IPS DF 6.9 (cell line): ENCODE measurements at places on chromosomes 12 and 14.

- DNase-seq = no peak
- no peak overlapping the region for H3K4me3 ChIP-seq
- no peaks in the 10 kb centered on the region for H3K27me3 ChIP-seq
- no peaks in the 10 kb centered on the region for H3K36me3 ChIP-seq
These were observed 814.4 kb downstream of the FSCB start for GRCh38 chr14:43692706-43693105.

GRCh38 chr12:122202017-122202416 lies 1.5 kb upstream of the B3GNT4 start:
- H3K27ac ChIP-seq = no peak overlapping the region
- DNase-seq = no peak
- peaks cover 4% of the 10 kb centered on the region; the same call in 1 of the 2 replicates for H3K36me3 ChIP-seq
- no peak overlapping the region for H3K4me3 ChIP-seq
- H3K27me3 ChIP-seq = peaks cover 11% of the 10 kb centered on the region; the same call in 1 of the 2 replicates

DNA sequence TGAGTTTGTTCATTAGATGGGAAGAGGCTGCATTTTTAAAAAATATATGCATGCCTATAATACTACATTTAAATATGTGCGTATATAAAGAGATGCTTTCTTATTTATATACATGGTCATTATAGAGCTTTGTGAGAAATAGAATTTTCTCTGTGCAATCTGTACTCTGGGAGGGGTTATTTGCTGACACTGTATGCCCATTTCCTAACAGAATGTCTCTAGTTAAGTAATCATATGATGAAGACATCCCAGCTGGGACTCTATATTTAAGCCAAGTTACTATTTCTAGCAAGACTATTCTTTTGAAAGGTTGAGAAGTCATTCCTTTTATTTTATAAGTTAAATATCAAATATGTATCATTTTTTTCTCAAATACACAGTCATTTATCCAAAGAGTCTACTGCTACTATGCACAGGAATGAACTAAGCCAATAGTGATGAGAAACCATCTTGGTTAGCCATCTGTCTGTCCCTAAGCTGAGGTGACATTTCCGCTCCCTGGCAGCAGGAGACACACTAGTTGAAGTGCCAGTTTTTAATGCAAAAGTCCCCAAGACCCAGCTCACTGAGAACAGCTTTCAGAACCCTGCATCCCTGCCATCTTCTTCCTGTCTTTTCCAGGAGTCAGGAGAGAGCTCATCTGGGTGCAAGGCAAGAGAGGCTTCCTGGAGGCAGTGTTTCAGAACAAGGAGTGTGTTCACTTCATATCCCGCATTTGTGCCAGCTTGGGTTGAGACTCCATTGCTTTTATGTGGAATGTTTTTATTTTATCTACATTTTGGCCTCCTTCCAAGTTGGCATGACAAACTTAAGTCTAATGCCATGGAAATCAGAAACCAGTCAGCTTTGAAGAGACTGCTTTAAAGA lies 69.5 kb downstream of the TMEM132C start:
- no peak for DNase-seq
- H3K4me3 ChIP-seq = no peak overlapping the region
- no peaks in the 10 kb centered on the region for H3K4me1 ChIP-seq
- no peaks in the 10 kb centered on the region for H3K27me3 ChIP-seq
- no peaks in the 10 kb centered on the region for H3K36me3 ChIP-seq

GRCh38 chr14:22650046-22650739 lies 6.0 kb upstream of the OR6J1 start:
- H3K27ac ChIP-seq = no peak overlapping the region
- no peaks in the 10 kb centered on the region for H3K36me3 ChIP-seq
- no peak for DNase-seq
- no peaks in the 10 kb centered on the region for H3K27me3 ChIP-seq

DNA sequence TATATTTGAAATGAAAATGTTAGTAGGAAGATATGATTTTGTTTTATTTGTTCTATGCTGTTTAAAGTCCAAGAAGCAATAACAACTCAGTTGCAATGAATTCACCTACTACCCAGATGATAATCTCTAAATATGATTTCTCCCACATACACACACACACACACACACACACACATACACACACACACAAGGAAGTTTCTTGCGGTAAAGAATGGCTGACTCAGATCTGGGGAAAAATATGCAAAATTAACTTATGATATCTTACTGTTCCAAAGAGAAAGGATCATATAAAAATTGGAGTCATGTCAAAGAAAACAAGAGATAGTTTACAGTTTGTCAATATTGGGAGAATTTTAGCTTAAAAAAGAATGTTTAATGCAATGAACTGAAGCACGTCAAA lies 456.7 kb downstream of the SLC16A7 start:
- no peaks in the 10 kb centered on the region for H3K27me3 ChIP-seq
- no peaks in the 10 kb centered on the region for H3K4me1 ChIP-seq
- no peak for DNase-seq
- no peak overlapping the region for H3K27ac ChIP-seq
- H3K4me3 ChIP-seq = no peak overlapping the region

DNA sequence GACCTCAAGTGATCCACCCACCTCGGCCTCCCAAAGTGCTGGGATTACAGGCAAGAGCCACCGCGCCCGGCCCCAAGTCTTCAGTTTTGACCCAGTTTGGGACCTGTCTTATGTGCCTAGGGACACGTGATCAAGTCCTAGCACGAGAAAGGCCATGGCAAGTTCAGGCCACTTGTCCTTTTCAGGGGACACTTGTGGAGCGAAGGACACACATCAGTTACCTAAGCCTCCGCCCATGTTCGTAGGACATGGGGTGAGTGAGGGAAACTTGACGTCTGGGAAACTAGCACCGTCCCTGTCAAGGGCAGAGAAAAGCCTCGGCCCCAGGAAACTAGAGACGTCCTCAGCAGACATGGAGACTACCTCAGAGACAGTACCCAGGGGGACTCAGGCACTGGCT lies 60.7 kb downstream of the KDM2B start:
- no peak overlapping the region for H3K4me3 ChIP-seq
- H3K4me1 ChIP-seq = no peaks in the 10 kb centered on the region
- peaks cover 25% of the 10 kb centered on the region for H3K36me3 ChIP-seq
- no peak overlapping the region for H3K27ac ChIP-seq
- no peaks in the 10 kb centered on the region for H3K27me3 ChIP-seq
- DNase-seq = no peak

DNA sequence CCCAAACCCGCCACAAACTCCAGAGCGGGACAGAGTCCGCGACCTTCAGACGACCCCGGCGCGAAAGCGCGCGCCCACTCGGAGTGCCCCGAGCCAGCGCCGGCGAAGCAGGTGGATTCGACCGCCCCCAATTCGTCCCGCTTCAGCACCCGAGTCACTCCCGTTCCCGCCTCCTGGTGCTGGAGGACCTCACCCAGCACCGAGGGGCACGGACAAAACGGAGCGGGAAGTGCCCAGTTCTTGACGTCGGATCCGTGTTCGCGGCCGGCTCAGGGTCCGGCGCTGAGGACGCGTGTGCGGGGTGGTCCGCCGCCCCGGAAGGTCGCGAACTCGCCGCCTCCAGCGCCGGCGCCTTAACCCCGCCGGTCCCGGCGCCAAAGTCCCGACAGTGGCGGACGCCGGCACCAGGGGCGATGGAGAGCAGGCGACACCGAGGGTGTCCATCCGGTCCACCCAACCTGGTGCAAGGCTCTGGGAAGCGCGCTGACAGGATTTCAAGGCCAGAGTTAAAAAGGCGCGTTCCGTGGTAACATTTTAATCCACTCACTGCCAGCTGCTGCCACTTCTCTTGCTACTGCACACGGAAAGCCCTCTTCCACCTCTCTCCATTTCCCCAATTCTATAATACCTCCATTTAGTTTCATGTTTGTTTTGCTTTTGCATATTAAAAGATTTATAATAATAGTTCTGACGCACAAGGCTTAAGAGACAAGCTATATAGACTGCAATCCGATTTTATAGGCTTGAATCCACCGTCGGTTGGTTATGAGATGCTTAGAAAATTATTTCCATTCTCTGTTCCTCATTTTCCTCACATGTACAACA lies 240.0 kb upstream of the CPNE8 start:
- H3K4me1 ChIP-seq = no peaks in the 10 kb centered on the region
- H3K36me3 ChIP-seq = no peaks in the 10 kb centered on the region
- no peak overlapping the region for H3K27ac ChIP-seq
- no peak for DNase-seq

- H3K27ac ChIP-seq = no peak overlapping the region
- H3K27me3 ChIP-seq = no peaks in the 10 kb centered on the region
- no peak overlapping the region for H3K4me3 ChIP-seq
- DNase-seq = no peak
These were observed 13.6 kb downstream of the GPX2 start for GRCh38 chr14:64929014-64929359.

- H3K4me3 ChIP-seq = no peak overlapping the region
- no peak for DNase-seq
- H3K27me3 ChIP-seq = no peaks in the 10 kb centered on the region
- no peaks in the 10 kb centered on the region for H3K36me3 ChIP-seq
- no peak overlapping the region for H3K27ac ChIP-seq
- H3K4me1 ChIP-seq = no peaks in the 10 kb centered on the region
These were observed 35.0 kb downstream of the SLC17A8 start for GRCh38 chr12:100391856-100392255.

DNA sequence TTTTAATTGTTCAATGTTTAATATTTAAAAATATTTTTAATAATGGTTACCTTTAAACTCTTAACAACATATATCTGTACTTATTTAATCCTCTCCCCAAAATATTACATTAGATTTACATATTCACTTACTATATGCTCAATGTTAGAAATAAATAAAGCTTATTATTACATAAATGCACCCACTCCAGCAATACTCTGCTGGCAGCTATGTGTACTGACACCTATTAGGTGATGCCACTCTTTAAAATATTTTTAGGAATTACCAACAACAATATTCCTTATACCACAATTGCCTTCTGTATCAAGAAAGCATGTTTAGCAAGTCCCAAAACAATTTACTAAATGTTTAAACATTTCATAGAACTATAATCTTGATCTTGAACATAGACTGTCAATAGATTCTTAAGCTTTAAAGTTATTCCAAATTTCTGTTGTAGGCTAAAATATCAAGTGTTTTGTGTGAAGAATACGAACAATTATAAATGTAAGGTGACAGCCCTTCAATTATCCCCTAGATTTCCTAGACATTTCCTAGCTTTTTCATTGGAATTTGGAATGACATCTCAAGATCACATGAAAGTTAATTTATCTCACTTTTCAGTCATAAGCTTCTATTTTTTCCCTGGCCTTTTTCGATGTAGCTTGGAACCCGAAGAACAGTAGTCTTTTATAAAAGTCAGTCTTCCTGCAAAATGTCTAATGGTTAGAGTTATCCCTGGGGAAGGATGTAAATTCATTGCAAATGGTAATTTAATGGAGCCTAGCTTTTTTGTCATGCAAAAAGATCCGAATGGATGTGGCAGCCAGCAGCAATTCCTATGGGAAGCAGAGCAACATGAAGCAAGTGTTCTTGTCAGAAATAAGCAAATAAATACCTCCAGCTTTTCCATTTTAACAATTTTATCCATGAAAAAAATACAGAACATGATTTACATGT lies 907.5 kb upstream of the ATXN7L3B start:
- no peak overlapping the region for H3K27ac ChIP-seq
- H3K4me1 ChIP-seq = peaks cover 2% of the 10 kb centered on the region; the same call in 1 of the 2 replicates
- no peaks in the 10 kb centered on the region for H3K36me3 ChIP-seq
- no peaks in the 10 kb centered on the region for H3K27me3 ChIP-seq
- peak; percentile 22 for DNase-seq

GRCh38 chr12:41930866-41931437 lies 213.7 kb downstream of the GXYLT1 start:
- H3K27ac ChIP-seq = no peak overlapping the region
- no peaks in the 10 kb centered on the region for H3K36me3 ChIP-seq
- H3K27me3 ChIP-seq = peaks cover 16% of the 10 kb centered on the region
- no peak overlapping the region for H3K4me3 ChIP-seq
- no peak for DNase-seq
- H3K4me1 ChIP-seq = no peaks in the 10 kb centered on the region

DNA sequence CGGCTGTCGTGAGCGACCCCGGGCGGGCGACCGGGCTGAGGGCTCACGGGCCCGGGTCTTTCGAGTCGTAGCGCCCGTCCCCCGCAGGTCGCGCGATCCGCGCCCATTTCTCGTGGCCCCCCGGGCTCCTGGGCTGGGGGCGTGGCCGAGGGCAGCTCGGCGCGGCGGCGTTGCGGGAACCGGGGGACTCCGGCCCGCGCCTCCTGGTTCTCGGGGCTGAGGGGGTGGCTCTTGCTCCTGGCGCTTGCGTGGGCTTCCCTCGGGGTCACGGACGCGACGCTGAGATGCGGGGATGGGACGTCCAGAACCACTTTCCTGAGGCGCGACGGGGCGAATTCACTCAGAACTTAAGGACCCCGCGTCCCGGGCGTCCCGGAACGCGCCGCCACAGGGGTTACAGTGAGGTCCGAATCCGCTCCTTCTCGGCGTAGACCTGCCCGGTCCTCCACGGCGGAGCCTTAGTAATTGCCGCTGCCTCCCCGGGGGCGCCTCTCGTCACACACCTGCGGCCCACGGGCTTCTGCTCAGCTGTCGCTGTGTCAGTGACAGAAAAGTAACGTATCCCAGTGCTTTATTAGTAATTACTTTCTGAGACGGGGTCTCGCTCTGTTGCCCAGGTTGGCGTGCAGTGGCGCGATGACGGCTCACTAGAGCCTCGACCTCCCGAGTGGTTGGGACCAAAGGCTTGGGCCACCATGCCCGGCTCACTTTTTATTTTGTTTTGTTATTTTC lies 606 bp downstream of the EP400 start:
- H3K27me3 ChIP-seq = no peaks in the 10 kb centered on the region
- no peak overlapping the region for H3K27ac ChIP-seq
- no peak for DNase-seq
- H3K4me3 ChIP-seq = peak overlapping the region; percentile 86
- peaks cover 3% of the 10 kb centered on the region; the same call in 1 of the 2 replicates for H3K4me1 ChIP-seq

- DNase-seq = no peak
- H3K36me3 ChIP-seq = no peaks in the 10 kb centered on the region
- H3K27ac ChIP-seq = no peak overlapping the region
- no peaks in the 10 kb centered on the region for H3K4me1 ChIP-seq
These were observed 37.8 kb downstream of the SLCO1A2 start for GRCh38 chr12:21296751-21297406.

GRCh38 chr12:98612696-98613334 lies 19.3 kb downstream of the SLC25A3 start:
- H3K36me3 ChIP-seq = no peaks in the 10 kb centered on the region
- H3K27me3 ChIP-seq = no peaks in the 10 kb centered on the region
- no peak overlapping the region for H3K4me3 ChIP-seq

- no peak overlapping the region for H3K4me3 ChIP-seq
- H3K36me3 ChIP-seq = no peaks in the 10 kb centered on the region
- no peaks in the 10 kb centered on the region for H3K27me3 ChIP-seq
- no peak overlapping the region for H3K27ac ChIP-seq
- DNase-seq = no peak
These were observed 45.9 kb downstream of the DYRK2 start for GRCh38 chr12:67694306-67694900.

GRCh38 chr12:89838833-89839232 lies 130.2 kb upstream of the ATP2B1 start:
- no peak for DNase-seq
- no peaks in the 10 kb centered on the region for H3K27me3 ChIP-seq
- H3K4me3 ChIP-seq = no peak overlapping the region
- no peaks in the 10 kb centered on the region for H3K4me1 ChIP-seq
- no peaks in the 10 kb centered on the region for H3K36me3 ChIP-seq

DNA sequence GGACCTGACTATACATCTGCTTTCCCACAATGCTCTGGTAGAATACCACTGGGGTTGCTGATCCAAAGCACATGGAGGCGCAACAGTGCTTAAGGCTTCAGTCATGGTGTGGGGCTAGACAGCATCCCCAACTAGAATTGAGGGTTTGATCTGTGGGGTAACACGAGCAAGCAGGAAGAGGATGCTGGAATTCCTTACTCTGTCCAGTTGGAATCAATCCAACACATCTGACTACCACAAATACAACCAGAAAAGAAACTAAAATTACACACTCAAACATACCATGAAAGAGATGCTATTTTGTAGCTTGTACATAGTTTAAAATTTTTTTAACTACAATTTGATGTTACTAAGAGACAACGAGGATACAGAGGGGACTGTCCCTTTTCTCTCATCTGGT lies 40.4 kb upstream of the GTF2A1 start:
- no peak overlapping the region for H3K4me3 ChIP-seq
- no peaks in the 10 kb centered on the region for H3K36me3 ChIP-seq
- DNase-seq = no peak
